ENCODE measurements at places on chromosomes 13 and 19.

DNA sequence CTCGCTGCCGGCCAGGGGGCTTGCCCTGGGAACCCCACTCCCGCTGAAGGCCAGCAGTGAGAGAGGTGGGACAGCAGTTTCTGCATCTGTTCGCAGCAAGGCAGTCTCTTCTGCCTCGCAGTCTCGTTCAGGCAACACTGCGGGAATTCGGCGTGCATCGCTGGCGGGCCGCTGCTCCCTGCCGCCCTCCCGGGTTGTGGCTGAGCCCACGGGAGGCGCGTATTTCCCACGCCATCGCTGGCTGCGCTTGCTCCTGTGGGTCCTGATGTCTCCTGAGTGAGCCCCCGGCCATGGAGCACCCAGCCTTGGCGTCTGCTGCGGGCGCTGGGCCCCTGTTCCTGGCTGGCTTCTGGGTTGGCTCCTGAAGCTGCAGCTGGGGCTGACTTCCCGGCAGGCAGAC lies 227.9 kb downstream of the TEX29 start:
- no peak for DNase-seq

DNA sequence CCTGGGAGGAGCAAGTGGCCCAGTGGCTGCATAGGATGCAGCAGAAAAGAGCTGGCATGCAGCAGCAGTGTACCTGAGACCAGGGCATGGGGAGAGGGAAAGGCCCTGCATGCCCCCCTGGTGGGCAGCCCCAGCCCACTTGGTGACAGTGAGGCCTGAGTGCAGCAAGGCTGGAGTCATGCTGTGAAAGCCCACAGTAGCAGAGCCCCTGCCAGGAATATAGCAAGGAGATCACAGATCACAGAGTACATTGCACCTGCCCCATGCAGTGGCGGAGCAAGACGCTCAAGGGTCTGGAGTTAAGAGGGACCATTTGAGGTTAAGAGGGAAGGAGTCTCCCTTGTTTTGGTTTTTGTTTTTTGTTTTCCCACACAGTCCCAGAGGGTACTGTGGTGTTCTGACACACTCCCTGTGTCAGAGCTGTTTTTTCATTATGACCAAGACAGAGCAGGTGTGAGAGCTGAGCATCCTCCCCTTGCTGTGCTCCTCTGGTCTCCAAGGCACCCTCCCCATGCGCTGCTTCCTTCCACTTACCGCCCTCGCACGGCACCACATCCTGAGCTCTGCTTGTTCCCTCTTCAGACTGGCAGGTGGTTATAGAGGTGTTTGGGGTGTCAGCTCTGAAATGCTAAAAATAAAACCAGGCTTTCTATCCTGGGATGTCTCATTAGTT lies 85.0 kb upstream of the UBL3 start:
- no peak for DNase-seq

DNA sequence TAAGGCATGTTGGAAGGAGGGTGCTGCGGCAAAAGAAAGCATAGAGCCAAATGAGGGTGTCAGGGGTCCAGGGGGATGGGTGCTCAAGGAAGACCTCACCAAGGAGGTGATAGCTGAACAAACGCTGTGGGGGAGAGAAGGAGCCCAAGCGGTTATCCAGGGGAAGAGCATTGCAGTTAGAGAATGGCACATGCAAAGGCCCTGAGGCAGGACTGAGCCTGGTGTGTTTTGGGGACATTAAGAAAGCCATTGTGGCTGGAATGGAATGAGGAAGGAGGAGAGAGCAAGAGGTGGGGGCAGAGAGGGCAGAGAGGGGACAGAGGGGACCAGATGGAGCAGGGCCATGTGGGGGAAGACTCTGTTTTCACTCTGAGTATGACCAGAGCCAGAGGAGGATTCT lies 6.1 kb upstream of the MYH14 start:
- no peak for DNase-seq

- no peak for DNase-seq
Measured at GRCh38 chr19:18225702-18226468, at the start of gene PDE4C. TSS of gene PDE4C (minus strand) at chr19:18226438. CDS start at chr19:18226415, 23 bp downstream.

DNA sequence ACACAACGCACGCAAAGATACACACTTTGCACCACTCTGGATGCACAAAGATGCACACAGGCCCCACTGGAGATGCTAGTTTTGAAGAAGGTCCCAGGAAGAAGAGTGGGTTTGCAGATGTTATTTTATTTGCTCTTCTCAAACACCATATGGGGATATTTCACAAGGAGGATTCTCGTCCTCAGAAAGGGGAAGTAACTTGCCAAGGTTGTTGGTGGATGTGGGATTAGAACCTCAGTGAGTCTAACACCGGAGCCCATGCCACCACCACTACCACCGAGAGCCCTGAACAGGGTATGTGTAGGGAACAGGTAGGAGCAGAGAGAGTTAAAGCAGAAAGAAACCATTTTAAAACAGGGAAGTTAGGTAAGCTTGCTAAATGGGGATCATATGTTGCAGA lies 9.6 kb upstream of the CEACAM6 start:
- DNase-seq: no peak

DNA sequence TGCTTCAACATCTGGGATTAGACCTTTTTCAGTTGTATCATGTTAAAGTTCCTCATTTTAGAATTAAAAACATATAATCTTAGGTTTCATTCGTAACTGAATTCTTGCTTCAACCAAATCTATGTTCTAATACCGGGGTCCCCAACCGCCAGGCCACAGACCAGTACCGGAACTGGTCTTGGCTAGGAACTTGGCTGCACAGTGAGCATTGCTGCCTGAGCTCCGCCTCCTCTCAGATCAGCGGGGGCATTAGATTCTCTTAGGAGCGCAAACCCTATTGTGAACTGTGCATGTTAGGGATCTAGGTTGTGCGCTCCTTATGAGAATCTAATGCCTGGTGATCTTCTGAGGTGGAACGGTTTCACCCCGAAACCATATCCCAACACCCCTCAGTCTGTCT lies 19.2 kb downstream of the ITM2B start:
- no peak for DNase-seq

GRCh38 chr19:1016647-1017114 lies 4.2 kb downstream of the TMEM259 start:
- no peak for DNase-seq

DNA sequence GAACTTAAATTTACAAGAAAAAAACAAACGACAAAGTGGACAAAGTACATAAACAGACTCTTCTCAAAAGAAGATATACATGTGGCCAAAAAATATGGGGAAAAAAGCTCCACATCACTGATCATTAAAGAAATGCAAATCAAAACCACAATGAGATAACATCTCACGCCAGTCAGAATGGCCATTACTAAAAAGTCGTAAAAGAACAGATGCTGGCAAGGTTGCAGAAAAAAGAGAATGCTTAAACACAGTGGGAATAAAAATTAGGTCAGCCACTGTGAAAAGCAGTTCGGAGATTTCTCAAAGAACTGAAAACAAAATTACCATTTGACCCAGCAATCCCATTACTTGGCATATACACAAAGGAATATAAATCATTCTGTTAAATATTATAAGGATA lies 132.7 kb downstream of the UGGT2 start:
- no peak for DNase-seq

DNA sequence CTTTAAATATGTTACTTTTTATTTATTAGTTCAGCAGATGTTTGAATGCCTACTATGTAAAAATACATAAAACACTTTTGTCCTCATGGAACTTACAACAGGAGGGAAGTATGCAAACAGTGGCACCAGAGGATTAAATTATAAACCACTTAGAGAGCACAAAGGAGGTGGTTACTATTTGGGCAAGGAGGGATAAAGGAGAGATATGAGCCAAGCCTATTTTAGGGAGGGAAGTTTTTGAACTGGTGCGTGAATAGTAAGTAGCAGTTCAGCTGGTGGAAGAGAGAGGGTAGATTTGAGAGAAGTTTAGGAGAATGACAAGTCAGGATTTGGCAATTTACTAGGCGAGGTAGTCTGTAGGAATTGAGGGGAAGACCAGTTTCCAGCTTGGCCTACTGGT lies 8.6 kb downstream of the AKAP11 start:
- DNase-seq: no peak

- no peak for DNase-seq
Measured at GRCh38 chr13:89932902-89933301, 1414.6 kb upstream of the MIR17HG start.

DNA sequence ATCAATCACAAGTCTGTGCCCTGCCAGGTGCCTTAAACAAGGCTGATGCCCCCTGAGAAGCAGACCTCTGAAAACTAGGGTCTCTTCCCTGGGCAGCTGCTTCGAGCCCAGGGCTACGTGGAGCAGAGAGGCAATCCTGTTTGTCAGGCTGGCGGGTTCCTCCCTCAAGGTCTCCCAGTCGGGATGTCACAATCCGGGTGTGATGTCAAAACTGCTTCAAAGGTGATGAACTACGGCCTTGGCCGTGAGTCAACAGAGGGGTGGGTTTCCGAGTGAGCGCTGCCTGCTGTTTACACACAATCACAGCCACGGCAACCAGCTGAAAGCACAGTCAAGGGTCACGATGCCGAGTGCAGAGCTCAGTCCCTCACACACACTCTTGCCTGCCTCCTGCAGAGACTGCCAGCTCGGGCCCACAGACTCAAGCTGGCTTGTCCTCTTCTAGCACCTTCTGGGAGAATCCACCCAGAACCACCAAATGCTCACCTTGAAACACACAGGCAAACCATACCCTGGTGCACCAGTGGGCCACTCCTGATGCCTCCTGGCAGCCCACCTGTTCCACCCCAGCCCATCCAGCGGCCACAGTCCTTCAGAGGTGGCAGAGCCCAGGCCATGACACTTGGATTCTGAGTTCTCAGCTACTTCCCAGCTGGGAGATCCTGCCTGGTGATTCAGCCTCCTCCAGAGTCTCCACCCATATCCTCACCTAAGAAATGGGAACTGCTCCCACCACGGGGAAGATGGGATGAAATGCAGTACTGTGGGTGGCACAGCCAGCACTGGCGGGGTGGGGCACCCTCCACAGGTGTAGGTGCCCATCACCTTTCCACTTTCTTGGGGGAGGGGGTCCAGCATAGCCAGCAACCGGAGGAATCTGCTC lies 6.8 kb downstream of the ELL start:
- DNase-seq: no peak

DNA sequence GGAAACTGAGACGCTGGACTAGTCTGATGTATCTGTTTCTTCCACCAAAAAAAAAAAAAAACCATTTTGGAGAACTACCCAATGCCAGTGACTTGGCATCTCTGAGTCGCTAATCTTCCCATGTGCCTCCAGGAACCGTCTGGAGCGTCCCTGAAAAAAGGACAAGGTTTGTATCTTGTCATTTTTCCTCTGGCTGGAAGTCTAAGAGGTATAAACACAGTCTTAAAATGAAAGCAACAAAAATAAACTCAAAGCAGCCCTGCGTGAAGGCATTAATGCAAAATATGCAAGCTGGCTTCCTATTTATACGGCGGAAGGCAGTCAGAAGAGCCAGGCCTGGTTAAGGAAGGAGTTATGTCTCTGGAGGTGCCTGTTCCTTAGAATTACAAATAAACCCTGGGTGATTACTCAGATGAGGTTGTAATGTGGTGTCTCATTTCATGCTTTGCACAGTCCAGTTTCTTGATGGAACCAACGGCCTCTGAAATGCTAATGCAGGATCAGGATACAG lies 20.3 kb downstream of the ACTN4 start:
- no peak for DNase-seq

DNA sequence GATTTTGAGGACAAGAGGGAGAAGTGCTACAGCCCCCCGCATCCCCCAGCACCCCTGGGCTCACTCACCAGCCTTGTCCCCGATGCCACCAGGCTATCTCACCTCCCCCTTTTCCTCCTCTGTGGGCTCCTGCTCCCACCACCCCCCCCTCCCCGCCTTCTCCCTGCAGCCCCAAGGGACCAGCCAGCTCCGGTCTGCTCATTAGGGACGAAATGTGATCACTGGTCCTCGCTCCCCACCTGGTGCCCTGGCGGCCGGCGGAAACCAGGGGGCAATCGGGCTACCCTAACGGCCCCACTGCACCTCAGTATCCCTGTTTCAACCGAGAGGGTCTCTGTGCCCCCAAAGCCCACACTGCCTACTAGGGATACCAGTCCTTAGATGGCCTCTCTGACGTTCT lies 2.7 kb downstream of the GPR4 start:
- DNase-seq: no peak

- DNase-seq: no peak
Measured at GRCh38 chr19:32498648-32499200, 82.3 kb upstream of the PDCD5 start.

DNA sequence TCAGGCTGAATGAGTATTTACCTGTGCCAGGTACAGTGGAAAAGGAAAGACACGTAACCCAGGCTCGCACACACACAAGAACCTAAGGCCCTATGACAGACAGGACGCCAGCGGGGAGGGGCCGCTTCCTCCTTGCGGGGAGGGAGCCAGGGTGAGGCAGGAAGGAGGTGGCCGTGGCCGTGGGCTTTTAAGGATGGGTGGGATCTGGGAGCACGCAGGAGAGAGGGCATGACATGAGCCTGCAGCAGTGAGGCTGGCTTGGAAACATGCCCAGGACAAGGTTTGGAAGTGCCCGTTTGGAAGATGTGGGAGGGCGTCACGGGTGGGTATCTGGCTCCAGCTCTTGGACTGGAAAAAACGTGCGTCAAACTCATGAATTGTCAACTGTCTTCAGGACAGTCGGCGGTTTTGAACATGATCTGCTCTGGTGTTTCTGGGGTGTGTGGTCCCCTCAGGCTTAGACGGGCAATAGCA lies 20.1 kb downstream of the SH3GL1 start:
- peak; percentile 68 for DNase-seq

DNA sequence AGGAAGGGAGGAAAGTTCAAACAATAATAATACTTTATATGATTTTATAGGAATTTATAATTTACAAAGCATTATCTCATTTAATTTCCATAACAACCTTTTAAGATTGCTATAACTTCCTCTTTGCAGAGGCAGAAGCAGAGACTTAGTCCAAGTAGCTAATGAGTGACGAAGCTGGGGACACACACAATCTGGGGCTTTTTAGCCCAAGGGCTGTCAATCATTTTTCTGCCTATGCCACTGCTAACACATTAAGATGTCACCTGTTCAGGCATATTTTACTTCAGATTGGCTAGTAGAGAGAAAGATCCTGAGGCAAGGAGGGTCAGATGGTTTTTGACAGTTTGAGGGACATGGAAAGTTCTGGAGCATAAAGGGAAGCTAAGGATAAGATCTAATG lies 12.6 kb downstream of the SCEL start:
- DNase-seq: no peak

DNA sequence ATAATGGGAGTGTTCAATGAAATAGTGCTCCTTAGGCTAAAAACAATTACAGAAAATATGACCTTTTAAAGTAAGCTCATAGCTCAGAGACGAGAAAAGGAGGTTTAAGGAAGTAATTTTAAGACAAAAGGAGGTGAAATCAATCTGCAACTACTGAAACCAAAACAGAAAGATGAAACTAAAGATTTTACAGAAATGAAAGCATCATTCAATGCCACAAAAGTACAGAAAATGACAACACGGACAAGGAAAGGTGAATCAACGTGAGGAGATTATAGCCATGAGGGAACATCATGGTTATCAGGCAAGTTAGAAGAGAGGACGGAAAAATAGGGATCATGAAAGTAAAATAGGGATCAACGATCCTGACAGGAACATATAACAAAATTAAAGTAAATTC lies 745.2 kb downstream of the PCDH17 start:
- no peak for DNase-seq

DNA sequence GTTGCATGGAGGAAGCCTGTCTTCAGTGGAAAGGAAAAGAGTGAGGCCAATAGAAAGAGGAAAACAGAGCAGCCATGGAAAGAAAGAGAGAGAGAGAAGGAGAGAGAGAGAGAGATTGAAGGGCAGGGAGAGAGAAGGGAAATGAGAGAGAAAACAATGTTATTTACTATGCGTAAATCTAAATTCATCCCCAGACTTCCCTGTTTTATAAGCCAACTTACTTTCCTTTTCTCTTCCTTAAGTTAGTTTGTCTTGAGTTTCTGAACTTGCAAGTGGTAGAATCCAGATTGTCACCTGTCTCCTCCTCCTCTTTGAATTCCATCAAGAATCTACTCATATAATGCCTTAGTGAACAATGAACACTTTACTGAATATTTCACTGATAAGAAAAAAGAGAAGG lies 16.8 kb upstream of the RCBTB2 start:
- DNase-seq: no peak

All from testis (tissue), 5 donors.